ENCODE measurements at places on chromosomes 7 and 10.

DNA sequence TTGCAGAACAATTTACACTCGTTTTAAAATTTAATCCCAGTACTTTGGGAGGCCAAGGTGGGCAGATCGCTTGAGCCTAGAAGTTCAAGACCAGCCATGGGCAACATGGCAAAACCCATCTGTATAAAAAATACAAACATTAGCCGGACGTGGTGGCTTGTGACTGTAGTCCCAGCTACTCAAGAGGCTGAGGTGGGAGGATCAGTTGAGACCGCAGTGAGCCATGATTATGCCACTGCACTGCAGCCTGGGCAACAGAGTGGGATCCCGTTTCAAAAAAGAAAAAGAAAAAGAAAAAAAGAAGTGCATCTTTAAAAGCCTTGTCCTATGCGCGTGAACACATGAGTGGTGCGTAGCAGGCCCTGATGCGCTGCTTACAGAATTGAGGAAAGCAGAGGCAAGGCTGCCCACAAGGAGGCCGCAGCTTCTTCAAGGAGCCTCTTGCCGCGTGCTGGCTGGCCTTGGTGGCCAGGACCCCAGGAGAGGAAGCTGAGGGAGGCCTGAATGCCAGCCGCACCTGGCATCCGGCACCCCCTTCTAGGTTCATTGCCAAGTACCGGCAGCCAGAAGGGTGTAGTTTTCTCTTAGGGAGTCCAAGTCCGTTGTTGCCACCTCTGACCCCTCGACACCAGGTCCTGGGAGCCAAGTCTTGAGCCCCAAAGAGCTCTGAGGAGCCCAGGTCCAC lies 124.5 kb downstream of the UBE2H start:
- DNase-seq = no peak

- no peak for DNase-seq
Observed at GRCh38 chr10:47077941-47078340, 166.7 kb downstream of the PTPN20 start.

DNA sequence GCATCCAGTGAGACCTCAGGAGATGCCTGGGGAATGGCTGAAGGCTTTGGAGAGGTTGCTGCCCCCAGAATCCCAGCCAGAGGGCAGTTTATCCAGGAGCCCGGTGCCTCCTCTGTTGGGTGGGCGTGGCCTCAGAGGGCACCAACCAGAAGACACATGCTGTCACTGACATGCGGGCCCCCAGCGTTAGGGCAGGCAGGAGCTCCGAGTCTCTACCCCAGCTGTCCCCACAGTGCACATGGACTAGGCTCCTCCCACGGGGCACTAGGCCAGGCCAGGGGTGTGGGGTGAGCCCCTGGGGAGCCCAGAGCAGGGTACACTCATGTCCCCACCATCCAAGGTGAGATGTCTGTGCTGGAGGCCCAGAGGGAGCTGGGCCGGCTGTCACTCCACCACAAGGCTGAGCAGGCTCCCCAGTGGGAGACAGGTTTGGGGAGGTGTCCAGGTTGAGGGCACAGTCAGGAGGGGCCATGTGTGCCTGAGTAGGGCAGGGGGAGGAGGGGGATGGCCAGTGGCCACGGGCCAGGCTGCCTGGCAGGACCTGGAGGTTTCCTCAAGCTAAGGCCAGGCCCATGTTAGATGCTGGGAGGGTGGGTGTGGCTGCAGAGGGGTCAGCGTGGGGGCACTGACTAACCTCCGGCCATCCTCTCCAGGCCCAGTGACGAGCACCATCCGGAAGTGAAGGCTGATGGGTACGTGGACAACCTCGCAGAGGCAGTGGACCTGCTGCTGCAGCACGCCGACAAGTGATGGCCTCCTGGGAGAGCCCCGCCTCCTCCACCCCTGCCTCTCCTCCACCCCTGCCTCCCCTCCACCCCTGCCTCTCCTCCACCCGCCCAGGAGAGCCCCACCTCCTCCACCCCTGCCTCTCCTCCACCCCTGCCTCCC lies 131.3 kb downstream of the FAM53B start:
- DNase-seq = no peak

GRCh38 chr10:77560471-77560870 lies 77.1 kb downstream of the KCNMA1 start:
- no peak for DNase-seq
